Stimulated activated CD8-positive, alpha-beta memory T cell treated with anti-CD3 and anti-CD28 coated beads, Interleukin-15, amount 100 ng/mL, for 4 hours (primary cell): ENCODE measurements at places on chromosomes 6 and 20.

DNA sequence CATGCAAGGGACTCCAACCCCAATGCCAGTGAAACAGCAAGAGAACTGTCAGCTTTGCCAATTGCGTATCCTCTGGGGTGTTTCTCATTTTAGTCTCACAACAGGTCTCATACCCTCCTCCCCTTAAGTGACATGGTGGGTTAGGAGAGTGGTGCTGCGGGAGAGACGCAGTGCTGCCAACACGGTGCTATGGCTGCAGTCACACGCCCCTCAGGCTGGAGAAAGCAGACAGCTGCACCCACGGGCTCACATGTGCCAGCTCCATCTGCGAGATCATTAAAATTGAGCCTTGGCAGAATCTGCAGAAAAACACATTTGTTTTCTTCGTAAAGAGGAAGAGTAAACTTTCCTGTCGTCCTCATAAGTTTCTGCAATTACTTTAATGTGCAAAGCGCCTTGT lies 114.7 kb downstream of the ANKRD60 start:
- DNase-seq, result no peak

DNA sequence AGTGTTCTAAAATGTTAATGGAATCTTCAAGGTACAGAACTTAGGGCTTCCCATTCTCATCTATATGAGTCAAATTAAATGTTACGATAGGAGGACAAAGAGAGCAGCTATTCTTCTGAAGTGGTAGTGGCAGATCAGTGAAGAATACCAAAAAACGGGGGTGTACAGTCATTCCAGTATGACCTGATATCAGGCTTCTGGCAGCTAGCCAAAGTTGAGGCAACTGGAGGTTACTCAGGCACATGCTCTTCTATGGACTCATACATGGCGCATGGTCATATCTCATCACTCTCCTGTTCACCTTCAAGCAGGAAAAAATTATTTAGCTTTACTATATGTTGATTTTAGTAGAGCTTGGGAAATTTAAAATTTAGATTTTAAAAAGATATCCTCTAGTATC lies 1608.8 kb downstream of the GRIK2 start:
- no peak for DNase-seq

DNA sequence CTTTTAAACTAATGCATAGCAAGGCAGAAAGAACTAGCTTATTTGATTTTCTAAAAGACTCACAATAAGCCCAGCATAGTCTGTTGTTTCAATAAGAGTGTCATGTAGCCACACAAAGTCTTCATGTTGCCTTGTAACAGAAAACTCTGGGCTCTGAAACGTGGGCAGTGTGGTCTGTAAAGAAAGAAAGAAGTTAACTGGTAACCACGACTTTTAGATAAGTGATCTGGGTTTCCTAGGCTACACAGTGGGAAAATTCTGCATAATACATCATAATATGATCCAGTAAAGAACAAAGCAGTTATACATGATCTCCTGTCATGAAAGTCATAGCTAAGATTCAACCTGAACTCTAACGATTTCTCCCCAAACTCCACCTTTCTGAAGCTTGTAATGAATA lies 13.3 kb downstream of the SNX5 start:
- DNase-seq, result no peak

DNA sequence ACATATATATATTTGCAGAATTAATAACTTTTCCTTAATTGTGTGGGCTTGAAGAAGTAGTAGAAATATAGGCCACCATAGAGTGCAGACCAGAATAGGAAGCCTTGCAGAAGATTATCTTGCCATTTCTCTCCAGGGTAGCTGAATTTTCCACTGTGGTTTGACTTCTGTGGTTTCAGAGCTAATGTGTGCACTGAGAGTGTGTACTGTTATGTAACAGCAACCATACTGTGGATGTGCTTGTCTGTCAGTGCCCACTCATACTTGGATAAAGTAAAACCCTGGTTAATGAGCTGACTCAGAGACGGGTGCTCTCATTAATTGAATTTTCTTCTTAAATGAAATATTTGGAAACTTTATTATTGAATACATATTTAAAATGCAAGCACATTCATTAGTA lies 57.2 kb downstream of the CEP43 start:
- no peak for DNase-seq

DNA sequence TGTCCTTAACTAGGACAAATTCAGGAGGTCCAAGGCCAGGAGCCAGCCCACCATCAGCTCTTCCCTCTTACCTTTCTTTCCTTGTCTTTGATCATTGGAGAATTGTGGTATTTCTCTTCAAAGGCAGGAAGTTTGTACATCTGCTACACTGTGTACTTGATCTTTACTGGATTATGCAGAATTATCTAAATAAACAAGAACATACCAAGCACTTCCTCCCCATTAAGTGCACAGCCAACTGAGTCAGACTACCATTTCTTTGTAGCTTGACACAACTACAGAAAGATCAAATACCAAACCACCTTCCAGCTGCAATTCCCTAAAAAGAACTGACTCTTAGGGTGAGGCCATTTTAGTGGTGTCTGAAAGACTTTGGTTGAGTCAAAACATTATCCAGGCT lies 195.1 kb downstream of the HDGFL1 start:
- no peak for DNase-seq
